LHCN-M2 (cell line): ENCODE measurements at places on chromosomes 3 and 15. TPM values are rescaled to one million over a fixed set of nuclear protein-coding genes. Genes with fewer than 3 reads are reported as not detected.

The PLA2G4F gene
- not detected in 2 replicates for total RNA-seq

The GOLGA8J gene
- total RNA-seq = not detected in 2 replicates

The LMAN1L gene
- 0.06 TPM in 1 of 2 replicates, not detected in the other for total RNA-seq

The SPINT1 gene
- total RNA-seq = not detected in 2 replicates

The SLC12A1 gene
- not detected in 2 replicates for total RNA-seq

The STX19 gene
- not detected in 2 replicates for total RNA-seq
